Activated CD4-positive, alpha-beta memory T cell treated with anti-CD3 and anti-CD28 coated beads for 36 hours (primary cell): ENCODE measurements at places on chromosomes 12 and 14.

- no peak for DNase-seq
Observed at GRCh38 chr12:32159925-32160324, 53.3 kb downstream of the BICD1 start.

DNA sequence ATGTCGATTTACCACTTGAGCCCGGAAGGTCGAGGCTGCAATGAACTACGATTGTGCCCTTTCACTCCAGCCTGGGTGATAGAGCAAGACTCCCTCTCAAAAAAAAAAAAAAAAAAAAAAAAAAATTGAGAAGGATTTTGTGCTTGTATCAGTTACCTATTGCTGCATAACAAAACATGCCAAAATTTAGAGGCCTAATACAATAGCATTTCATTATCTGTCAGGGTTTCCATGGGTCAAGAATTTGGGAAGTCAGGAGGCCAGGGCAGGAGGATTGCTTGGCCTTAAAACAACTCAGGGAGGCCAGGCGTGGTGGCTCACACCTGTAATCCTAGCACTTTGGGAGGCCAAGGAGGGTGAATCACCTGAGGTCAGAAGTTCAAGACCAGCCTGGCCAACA lies 4.6 kb upstream of the SLC8B1 start:
- DNase-seq: no peak

DNA sequence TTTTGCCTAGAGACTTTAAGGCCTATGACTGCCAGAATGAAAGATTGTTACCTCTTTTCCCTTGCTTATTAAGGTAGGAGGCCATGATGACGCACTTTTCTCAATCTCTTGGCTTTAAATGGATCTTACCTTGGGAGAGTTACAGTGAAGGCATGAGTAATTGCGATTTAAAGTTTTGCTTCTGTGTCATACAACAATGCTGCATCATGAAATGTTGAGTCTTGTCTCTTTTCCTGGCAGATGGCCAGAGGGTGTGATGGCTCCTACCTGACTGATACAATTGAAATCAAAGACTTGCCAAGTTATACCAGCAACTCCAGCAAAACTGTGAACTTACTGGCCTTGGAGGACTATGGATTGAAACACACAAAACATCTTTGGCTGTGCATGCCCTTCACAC lies 17.2 kb upstream of the LRRK2 start:
- DNase-seq: no peak

DNA sequence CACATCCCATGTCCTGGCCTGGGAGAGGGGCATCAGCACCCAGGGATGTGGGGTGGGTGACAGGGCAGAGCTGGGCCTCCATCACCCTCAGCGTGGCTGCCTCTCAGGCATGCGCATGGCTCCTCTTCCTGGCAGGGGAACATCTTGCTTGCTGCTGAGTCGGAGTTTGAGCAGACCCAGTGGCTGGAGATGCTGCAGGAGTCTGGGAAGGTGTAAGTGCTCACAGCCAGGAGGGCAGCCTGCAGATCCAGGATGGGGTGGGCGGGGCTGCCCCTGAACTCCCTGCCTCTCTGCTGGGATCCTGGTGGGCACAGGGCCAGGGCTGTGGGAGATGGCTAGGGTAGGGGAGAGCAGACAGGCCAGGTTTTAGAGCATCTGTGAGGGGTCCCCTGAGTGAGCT lies 16.2 kb downstream of the PLEKHD1 start:
- no peak for DNase-seq

DNA sequence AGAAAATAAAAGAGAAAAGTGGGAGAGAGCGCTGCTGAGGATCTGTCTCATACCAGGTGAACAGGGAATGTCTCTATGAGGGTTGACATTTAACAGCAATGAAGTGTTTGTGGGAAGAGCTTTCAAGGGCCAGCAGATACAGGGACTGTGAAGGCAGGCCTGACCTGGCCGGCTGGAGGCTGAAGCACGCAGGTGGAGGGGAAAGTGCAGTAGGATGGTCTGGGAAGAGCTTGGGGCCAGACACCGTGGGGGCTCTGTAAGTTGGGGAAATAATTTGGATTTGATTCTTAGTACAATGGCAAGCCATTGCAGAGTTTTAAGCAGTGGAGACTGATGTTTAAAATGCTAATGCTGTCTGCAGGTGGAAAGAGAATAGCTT lies 23.8 kb upstream of the DHRS2 start:
- no peak for DNase-seq

DNA sequence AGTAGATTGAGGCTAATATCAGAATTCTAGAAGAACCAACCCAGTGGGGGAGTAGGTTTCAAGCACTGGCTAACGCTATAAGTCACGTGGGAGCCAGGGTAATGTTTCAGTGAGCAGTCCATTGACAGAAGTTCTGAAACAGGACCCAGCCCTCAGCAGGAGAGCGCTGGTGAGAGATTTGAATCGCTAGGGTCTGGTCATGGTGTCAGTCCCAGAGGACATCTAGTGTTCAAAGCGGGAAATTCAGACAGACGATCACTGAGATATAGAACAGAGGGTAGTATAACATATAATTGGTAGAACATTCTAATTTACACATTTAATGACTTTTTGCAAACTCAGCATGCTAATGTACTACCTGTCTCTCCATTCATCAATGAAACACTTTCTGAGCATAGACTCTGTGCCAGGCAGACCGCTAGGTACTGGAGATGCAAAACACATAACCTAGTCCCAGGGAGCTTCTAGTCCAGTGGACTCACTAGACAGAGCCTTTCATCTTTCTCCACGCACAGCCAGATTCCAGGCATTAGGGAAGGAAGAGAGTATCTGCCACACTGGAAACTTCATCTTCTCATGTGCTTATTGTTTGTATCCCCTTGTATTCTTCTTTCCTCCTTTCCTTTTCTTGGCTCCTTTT lies 35.4 kb upstream of the RNASE3 start:
- peak; percentile 58 for DNase-seq

GRCh38 chr12:2616763-2617162 lies 178.0 kb upstream of the FKBP4 start:
- DNase-seq: no peak

- DNase-seq: no peak
Observed at GRCh38 chr12:130053651-130054069, 108.6 kb upstream of the FZD10 start.

- no peak for DNase-seq
Observed at GRCh38 chr14:103112400-103113243, 10.6 kb upstream of the TNFAIP2 start.

DNA sequence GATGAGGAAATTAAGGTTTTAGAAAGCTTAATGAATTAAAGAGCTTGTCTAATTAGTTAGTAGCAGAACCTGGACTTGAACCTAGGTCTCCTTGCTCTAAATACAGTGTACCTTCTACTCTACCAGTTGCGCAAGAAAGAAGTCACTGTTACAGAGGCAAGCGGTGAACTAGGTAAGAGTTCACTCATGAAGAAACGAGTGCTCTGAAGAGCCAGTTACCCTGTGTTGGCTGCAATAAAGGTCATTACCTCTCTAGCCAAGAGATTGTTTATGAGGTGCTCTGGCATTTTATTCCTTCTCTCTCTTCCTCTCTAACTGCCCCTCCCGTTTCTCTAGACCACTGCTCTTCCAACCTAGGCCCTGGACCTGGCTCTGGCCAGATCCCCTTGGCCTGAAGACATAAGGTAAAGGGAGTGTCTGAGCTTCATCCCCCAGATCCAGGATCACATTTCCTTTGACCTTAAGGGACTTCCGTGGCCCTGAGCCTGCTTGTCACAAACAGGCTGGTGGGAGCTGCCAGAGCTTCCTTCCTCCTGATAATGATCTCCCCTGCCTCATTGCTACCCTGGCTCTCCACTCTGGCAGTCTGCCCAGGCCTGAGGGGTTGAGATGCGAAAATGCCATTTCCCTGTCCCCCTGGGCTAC lies 1.9 kb downstream of the RNASE7 start:
- no peak for DNase-seq

- DNase-seq: no peak
Observed at GRCh38 chr14:89296281-89296745, 120.7 kb downstream of the FOXN3 start.

- no peak for DNase-seq
Observed at GRCh38 chr14:74062809-74063150, 21.5 kb downstream of the ALDH6A1 start.

GRCh38 chr14:52268279-52269061 lies 972 bp downstream of the PTGDR start:
- DNase-seq: peak; percentile 25

GRCh38 chr12:111850526-111850925 lies 8.5 kb downstream of the MAPKAPK5 start:
- DNase-seq: no peak

GRCh38 chr12:68572661-68573060 lies 38.0 kb upstream of the RAP1B start:
- DNase-seq: no peak

- DNase-seq: no peak
Observed at GRCh38 chr14:20387576-20387975, 25.7 kb downstream of the TEP1 start.

GRCh38 chr14:54483846-54484245 lies 4.9 kb downstream of the GMFB start:
- no peak for DNase-seq

DNA sequence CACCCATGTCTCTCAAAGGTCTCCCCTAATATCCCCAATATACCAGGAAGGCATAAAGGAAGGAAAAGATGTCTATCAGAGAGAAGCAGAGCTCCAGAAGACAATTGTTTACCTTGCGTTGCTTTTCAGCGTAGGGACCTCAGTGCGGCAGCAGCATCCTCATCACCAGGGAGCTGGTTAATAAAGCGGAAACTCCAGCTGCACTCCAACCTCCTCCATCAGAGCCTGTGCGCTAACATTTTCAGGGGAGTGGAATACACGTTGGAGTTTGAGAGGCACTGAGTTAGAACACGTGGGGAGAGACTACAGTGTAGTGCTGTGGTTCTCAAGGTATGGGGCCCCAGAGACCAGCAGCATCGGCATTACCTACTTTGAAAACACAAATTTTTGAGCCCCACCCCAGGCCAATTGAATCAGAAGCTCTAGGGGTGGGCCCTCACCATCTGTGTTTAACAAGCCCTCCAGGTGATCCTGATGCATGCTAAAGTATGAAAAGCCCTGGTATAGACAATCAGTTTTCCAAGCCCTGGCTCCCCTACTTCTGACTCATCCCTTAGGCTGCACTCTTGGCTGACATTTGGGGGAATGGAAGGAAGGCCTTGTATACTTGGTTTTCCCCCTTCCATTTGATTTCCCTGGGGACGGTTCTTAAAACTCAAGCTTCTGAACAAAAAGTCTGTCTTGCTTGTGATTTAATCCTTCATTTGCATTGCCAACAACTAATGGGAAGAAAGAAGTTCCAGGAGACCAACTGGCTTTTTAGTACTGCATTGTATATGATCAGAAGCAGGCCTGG lies 419.0 kb upstream of the CCDC196 start:
- no peak for DNase-seq

- no peak for DNase-seq
Observed at GRCh38 chr14:104888489-104889374, 23.7 kb downstream of the CEP170B start.

DNA sequence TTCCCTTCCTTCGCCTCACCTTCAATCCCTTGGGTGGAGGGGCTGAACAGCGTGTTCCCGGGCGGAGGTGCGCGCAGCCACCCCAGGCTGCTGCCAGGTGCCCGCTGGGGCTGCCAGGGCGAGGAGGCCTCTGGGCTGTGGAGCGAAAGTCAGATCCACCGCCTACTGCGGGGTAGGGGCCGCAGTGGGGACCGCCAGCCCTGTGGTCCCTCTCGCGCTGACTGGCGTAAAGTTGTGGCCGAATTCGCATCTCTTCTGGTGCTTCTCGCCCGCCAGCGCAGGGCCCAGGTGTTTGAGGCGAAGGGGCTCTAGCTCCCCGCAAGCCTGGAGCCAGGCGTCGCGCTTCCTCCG lies 6.9 kb upstream of the HOXC4 start:
- DNase-seq: no peak

DNA sequence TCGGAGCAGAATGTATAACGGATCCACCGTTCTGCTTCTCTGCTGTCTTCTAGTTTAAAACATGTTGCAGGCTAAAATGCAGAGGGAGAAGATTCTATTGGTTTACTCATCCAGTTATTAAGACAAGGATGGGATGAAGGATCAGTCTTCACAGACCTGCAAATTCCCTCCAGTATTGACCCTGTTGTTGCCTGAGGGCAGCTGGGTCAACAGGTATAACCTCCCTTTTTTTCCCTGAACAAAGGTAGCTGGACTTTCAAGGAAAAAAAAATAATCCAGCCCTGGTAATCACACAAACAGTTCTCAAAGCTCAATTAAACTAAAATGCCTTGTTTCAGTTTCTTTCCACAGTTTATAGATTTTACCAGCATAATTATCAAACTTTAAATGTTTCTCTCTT lies 480.6 kb downstream of the ZFP36L1 start:
- DNase-seq: no peak

DNA sequence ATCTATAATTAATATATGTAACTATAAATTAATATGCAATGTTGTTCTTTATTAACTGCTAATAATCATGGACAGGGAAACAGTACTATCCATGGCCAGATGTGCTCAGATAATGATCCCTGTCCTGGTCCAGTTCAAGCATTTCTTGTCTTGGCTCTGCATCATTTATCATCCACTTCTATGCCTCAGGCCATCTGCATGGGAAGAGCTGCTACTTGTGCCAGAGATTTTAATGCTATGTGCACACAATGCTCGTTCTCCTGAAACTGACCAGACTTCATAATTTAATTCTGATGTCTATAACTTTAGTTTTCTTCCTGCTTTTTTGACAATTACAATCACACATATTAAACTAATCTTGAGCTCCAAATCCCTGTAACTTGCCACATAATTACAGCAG lies 11.2 kb upstream of the TMX1 start:
- no peak for DNase-seq

- no peak for DNase-seq
Observed at GRCh38 chr12:100845095-100845494, 50.5 kb downstream of the ANO4 start.

DNA sequence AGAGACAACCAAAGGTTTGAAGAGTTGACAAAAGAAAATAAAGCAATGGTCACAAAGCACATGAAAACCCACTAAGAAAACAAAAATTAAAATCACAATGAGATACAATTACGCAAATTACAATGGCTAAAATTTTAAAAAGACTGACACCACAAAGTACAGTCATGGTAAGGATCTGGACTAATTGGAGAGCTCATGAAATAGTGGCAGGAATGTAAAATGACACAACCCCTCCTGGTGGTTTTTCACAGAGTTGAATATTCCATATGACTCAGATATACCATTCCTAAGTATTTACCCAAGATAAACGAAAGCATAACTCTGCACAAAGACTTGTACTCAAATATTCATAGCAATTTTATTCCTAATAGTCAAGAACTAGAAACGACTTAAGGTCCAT lies 65.9 kb downstream of the NOVA1 start:
- no peak for DNase-seq

- peak; percentile 47 for DNase-seq
Observed at GRCh38 chr12:83826112-83826511, 1086.5 kb downstream of the SLC6A15 start.

DNA sequence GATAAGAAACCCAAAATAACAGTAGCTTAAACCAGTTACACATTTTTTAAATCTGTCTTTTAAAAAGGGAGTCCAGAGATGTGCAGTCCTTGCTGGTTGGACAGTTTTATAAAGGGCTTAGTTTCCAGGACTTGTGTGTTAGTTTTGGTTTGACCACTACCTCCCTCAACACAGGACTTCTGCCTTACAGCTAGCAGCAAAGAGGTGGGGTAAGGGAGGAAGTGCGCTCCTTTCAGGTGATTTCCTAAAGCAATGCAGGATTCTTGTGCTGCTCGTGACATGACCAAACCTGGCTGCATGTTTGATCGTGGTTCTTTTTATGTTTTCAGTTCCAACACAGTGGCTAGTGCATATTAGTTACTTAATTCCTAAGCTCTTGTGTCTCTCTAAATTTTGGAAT lies 266.2 kb downstream of the TMTC2 start:
- DNase-seq: no peak

GRCh38 chr12:94297096-94297699 lies 148.8 kb downstream of the PLXNC1 start:
- no peak for DNase-seq

GRCh38 chr12:69726922-69727321 lies 11.7 kb upstream of the RAB3IP start:
- DNase-seq: no peak
